WERI-Rb-1 (cell line): ENCODE measurements at places on chromosomes 5 and 9.
A peak's percentile ranks its signal among the peaks of the same experiment; 100 is the strongest.

GRCh38 chr9:135296735-135297455 lies 182.7 kb upstream of the PPP1R26 start:
- peak; percentile 2 for DNase-seq

DNA sequence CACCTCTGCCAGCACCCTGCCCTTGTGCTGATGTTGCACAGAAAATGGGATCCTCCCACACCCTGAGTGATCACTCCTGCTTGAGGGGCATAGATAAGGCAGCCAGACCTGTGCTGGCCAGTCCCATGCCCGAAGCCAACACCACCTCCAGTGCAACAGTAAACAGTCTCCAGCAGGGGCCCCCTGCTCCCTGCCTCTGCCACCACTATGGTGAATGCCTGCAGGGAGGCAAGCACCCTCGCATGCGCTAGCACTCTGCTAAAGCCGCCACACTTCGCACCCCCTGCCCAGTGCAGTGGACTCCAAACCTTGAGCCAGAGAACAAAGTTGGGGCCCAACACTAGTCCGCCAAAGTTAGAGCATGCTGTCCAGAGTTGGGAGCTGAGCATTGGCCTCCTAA lies 118.7 kb downstream of the PJA2 start:
- DNase-seq = no peak

DNA sequence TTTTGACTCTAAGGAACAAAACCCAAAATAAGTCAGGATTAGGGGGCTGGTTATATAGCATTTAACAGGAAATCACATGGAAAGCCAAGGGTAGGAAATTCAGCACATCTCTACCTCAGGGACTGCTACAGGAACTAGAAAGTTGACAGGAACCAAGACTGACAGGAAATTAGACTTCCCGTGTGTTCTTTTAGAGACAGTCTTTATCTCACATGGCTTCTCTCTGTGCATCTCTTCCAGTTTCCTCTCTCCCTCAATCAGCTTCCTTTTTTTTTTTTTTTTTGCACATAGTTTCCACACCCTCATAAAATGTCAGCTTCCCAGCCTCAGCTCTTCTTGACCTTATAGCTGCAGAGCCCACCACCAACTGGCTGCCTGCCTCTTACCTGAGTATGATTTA lies 4.8 kb downstream of the RECK start:
- DNase-seq = no peak

DNA sequence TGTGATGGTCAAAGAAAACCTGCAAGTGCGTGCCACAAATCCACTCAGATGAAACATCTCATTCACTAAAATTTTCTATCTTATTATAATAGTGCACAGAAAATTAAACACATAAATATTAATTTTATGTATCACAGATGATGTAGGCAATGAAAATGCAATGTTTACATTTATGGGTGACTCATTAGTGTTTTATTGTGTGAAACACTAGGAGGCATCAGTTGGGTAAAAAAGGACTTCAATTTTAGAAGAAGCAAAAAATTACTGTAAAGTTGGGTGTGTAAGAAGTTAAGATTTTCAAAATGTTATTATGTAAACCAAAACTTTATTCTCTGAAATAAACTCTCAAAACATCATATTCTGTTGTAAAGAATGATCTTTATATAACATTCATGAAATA lies 4.0 kb downstream of the MEF2C start:
- no peak for DNase-seq

DNA sequence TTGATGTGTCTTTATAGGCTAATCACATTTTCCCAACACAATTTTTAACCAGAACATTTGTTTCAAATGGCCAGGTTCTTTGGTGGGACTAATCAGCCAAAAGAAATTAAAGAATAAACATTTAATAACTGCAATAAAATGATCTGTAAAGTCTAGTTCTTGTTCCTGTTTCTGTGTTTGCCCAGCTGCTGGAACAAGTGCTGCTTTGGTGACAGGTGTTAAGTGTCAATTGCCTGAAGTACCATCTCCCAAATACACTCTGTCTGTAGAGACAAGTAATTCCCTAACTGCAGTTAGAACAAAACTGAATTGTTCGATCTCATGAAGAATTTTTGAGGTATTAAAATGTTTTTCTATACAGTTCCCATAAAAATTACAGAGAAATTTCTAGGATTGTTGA lies 402.3 kb upstream of the CHD1 start:
- DNase-seq = no peak

- DNase-seq = no peak
Observed at GRCh38 chr5:112757468-112758208, 20.0 kb downstream of the APC start.

DNA sequence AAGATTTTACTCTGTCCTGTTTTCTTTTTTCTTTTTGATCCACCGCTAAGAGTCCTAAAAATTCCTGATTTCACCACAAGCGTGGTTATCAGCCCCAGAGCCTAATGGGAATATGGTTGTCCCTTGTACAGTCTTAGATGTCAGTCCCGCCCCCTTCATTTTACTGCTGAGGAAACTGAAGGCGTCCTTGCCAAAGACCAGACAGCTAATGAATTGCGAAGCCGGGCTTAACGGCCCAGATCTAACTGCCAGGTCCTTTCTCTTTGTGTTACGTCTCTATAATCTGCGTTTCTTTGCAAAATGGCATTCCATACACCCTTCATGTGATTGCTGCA lies 497 bp downstream of the NSA2 start:
- DNase-seq = peak; percentile 12

GRCh38 chr5:158785397-158785796 lies 314.3 kb downstream of the EBF1 start:
- DNase-seq = no peak

DNA sequence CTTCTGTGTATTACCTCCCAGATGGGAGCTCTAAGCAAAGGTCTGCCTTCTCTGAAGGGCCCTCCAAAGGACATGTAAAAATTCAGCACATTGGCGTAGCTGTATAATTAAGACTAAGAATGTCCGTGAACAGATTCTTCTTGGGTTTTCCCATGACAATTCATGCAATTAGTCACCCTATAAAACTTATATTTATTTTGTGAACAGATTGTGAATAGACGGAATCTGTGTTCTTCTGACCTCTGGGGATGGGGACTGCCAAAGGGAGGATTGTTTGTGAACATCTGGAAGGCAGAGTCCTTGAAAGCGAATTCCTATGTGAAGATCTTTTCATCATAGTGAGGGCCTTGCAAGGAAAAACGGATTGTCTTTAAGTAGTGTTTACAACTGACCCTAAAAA lies 111.3 kb downstream of the EGFLAM start:
- DNase-seq = no peak

DNA sequence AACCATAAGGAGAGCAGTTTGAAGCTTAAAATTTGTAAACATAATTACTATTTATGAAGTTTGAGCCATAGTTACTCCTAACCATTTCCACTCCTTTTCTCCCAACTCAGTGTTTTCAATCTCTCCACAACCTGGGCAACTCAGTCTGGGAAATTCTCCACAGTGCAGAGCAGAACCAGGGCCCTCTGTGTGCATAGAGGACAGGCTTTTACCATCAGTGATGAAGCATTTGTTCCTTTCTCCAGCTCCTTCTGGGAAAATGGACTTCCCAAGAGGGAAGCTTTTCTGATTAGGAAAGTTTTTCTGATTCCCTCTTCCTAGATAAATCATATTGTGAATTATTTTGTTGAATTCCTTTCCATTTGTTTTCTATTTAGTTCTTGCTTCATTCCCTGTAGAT lies 132.3 kb upstream of the MPDZ start:
- no peak for DNase-seq

- no peak for DNase-seq
Observed at GRCh38 chr5:108858959-108859358, 111.3 kb downstream of the FER start.

GRCh38 chr5:84292788-84293653 lies 91.7 kb downstream of the EDIL3 start:
- DNase-seq = no peak

GRCh38 chr9:88219601-88220000 lies 81.3 kb upstream of the SPATA31C2 start:
- DNase-seq = no peak

- DNase-seq = no peak
Observed at GRCh38 chr9:36802201-36802920, 229.7 kb downstream of the MELK start.

GRCh38 chr9:115230924-115231515 lies 113.1 kb upstream of the TNC start:
- DNase-seq = no peak

- peak; percentile 87 for DNase-seq
Observed at GRCh38 chr5:143031781-143032580, 261.8 kb downstream of the ARHGAP26 start.

GRCh38 chr9:83287021-83287420 lies 224.1 kb upstream of the RASEF start:
- no peak for DNase-seq

GRCh38 chr5:102755686-102756371 lies 724 bp downstream of the PAM start:
- peak; percentile 42 for DNase-seq

GRCh38 chr9:129197978-129198318 lies 19.9 kb upstream of the IER5L start:
- DNase-seq = no peak

- DNase-seq = no peak
Observed at GRCh38 chr5:60945813-60946187, 795 bp downstream of the NDUFAF2 start.

GRCh38 chr5:142015781-142016533 lies 3.1 kb upstream of the GNPDA1 start:
- DNase-seq = no peak

DNA sequence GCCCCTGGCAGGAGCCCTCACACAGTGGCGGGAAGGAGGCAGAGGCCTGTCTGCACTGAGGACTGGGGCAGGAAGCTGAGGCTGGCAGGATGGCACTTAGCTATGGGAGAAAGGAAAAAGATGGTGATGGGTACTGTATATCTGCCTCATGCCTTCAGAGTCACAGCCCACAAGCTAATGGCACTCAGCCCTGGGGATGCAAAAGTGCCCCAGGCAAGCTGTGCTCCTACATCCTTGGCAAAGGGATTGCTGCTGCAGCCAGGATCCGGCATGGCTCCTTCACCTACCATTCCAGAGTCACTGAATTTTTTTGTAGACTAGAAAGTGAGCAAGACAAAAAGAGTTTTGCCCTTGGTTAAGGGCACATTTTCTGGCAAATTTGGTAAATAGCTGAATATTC lies 8.7 kb downstream of the ACSL6 start:
- DNase-seq = no peak

- no peak for DNase-seq
Observed at GRCh38 chr5:76901522-76901921, 51.3 kb upstream of the CRHBP start.

GRCh38 chr9:133182151-133182550 lies 18.4 kb upstream of the GBGT1 start:
- no peak for DNase-seq

DNA sequence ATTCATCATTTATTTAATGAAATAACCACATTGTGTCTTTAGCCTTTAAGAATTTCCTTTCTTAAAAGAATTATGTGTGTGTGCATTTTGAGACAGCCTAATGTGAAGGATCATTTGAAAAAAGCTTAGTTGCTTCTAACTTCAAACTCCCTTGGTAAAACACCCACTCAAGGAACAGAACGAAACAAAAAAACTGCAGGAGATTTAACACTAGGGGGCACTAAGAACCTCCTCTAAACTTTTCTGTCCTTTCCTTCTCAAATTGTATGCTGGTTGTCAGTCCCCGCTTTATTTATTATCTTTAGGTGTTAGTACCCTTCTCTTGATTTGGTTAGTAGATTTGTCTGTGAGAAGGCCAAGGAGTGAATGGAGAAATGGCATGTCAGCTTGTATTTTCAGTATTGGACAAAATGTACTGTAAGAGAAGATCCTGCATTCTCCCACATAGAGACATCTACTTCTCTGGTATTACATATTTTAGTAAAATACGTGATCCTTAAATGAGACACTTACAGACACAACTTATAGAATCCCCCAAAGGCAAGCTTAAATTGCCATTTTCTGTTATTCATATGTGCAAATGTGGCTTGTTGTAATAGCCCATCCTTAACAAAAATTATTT lies 229.7 kb downstream of the MRPS30 start:
- DNase-seq = no peak

- DNase-seq = no peak
Observed at GRCh38 chr9:129832982-129833381, 2.1 kb downstream of the C9orf78 start.

GRCh38 chr5:112227911-112228631 lies 191.0 kb downstream of the EPB41L4A start:
- no peak for DNase-seq

DNA sequence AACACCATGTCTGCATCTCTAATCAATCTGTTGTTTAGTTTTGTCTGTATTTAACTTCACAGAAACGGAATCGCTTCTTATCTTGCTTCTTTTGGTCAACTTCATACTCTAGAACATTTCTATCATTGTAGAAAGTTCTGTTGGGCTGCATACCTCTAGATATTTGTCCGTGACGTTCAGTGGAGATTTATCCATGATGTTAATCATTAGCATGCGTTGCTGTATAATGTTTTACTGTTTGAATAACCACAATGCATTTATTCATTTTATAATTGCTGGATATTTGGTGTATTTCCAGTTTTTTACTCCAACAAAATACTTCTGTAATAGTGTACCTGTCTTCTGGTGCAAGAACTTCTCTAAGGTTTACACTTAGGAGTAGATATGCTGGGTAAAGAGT lies 96.2 kb upstream of the GDNF start:
- no peak for DNase-seq

DNA sequence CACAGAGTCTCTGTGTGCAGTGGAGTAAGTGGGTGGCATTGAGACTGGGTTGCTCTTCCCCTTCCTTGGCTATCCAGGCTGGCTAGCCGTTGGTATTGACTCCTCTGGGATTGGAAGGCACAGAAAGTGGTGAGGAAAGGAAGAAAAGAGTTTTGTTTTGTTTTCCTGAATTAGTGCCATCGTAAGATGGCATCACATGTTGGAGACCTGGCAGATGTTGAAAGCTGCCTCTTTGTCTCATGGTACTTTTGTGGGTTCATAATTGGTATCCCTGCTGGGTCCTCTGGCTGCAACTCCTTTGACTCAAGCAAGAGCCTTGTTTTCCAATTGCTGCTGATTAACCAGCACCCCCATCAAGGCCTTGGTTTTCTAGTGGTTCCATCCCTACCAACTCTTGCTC lies 293.8 kb downstream of the PDE4D start:
- DNase-seq = no peak

- no peak for DNase-seq
Observed at GRCh38 chr5:123350742-123351141, 72.5 kb downstream of the CEP120 start.

DNA sequence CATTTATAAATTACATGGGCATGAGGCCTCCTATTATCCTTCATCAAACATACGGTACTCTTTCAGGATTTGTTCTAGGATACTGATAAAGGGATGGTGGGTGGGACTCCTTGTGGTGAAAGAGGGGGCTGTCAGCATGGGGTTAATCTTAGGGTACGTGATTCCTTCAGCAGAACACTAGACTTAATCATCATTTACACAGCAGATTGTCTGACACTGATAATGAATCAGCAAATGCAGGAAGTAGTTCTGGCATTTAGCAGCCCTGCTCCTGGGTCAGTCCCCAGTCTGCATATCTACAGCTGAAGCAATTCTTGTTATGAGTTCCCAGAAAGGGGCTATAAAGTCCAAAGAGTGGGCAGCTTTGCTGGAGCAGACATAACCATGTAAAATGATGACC lies 384.6 kb downstream of the SPOCK1 start:
- DNase-seq = no peak

GRCh38 chr9:127093319-127094020 lies 29.0 kb downstream of the ANGPTL2 start:
- no peak for DNase-seq
